Mucosa of descending colon (tissue), 3 donors: ENCODE measurements at places on chromosomes 1 and 21. TPM values are rescaled to one million over a fixed set of nuclear protein-coding genes. Genes with fewer than 3 reads are reported as not detected.

- no peak for DNase-seq
Measured at GRCh38 chr21:15370462-15370975, 305.7 kb upstream of the NRIP1 start.

The KISS1 gene
- 1.3 TPM for total RNA-seq

DNA sequence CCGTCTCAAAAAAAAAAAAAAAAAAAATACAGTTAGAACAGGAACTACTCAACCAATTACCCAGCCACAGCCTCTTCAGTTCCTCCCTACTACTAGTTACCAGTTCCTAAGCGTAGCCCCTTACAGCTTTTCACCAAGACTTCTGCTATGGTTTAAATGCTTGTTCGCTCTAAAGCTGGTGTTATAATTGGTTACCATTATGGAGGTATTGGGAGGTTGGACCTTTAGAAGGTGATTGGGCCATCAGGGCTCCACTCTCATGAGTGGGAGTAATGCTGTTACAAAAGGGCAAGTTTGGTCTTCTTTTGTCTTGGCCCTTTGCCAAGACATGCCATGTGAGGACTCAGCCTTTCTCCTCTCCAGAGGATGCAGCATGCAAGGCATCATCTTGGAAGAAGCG is 3.0 kb upstream of the SMPDL3B start:
- no peak for DNase-seq

The POMGNT1 gene
- 23.8 TPM for total RNA-seq

DNA sequence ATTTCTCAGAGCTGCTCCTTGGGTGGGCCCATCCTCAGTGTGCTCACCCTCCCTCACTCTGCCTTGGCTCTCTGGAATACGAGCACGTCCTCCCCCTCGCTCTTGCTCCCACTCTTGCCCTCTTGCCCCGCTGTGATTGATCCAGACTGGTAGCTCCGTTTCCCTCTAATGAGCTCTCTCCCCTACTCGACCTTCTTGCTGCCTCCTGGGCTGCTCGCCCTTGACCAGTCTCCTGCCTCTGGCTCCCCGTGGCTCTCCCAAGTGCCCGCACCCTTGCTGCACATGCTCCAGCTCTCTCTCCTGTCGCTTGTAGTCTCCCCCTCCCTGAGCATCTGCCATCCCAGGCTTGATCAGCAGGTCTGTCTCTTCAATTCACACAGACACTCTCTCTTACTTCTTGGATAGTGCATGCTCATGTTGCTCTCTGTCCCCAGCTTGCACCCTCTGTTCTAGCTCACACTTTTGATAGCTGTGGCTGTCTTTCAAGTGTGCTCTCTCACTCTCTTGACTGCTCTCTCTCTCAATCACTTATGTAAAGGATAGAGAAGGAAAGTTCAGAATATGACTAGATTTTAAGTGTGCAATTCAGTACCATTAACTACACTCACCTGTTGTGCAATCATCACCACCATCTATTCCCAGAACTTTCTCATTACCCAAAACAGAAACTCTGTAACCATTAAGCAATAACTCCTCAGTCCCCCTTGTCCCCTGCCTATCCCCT is 51.1 kb downstream of the PHC2 start:
- no peak for DNase-seq

DNA sequence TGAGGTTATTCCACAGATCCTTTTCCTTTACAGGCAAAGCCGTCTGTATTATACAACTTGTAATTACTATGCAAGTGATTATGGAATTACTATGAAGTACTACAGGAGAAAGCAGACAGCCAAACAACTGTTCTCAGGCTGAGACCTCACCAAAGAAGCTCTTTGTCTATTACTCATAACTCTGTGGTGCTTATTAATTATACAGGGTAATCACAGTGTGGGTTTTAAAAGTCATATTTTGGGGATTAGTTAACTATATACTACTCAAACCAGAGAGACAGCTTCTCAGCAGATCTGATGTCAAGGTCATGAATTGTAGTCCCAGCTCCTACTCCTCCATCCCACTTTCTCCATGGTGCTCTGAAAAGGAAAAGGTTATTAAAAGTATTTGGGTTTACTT is 49.6 kb downstream of the CTTNBP2NL start:
- no peak for DNase-seq

- DNase-seq = no peak
Measured at GRCh38 chr1:183230413-183230812, 44.3 kb downstream of the LAMC2 start.

The ATXN7L2 gene
- 4.4 TPM for total RNA-seq

DNA sequence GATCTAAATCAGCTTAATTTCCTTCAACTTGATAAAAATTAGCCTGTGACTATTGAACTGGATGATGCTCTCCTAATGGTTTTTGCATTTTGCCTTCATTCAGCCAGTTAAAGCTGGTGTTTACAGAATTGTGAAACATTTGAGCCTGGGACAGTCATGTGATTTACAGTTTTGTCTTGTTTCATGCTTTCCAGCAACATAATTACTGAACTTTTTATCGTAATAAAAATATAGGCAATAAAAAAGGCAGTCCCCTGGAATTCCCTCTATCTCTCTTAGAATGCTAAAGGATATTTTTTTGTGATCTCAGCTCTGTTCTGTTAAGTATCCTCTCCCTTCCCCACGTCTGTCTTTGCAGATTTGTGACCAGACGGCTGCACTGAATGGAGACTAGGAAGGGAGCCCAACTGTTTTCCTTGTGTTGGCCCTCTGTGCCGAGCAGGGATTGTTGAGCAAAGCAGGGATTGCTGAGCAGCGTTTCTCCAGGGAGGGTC is 70.3 kb upstream of the RGL1 start:
- peak; percentile 19 for DNase-seq

- DNase-seq = no peak
Measured at GRCh38 chr21:28485301-28486022, 507.2 kb downstream of the LTN1 start.

- no peak for DNase-seq
Measured at GRCh38 chr1:239896569-239896968, 195.1 kb upstream of the FMN2 start.

DNA sequence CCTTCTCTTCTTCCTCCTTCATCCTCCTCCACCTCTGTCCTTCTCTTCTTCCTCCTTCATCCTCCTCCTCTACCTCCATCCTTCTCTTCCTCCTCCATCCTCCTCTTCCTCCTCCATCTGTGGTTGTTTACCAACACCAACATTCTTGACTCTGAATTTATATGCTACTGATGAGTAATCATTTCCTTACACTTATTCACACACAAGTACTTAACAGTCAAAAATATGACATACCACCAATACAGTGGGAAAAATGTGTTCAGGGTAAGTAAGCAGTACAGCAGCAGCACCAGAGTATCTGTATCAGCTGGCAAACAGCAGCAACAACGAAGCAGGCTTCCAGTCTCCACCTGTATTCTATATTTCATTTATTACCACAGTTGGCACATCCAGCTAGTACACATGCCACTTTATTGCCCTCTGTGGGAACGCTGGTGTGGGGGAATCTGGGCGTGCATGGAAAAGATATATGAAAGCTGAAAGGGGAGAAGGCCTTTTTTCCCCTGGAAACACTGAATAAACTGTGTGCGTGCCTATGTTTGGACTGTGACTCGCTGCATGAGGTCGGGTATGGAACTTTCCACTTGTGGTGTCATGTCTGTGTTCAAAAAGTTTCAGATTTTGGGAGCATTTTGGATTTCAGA is 16.0 kb downstream of the ADSS2 start:
- no peak for DNase-seq

DNA sequence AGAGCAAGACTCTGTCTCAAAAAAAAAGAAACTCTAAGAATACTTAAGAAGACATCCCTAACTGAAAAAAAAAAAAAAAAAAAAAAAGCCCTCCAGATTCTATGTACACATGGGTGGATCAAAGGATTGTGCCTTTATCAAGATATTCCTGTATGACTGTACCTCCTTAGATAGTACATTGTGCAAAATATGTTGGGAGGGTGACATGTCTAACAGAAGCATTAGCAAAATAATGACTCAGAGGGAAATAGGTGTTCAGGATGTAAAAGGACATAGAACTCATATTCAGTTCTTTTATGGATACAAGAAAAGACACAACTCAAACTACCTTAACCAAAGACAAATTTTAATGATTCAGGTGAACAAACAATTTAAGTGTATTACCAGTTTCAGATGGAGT is 269.8 kb upstream of the KAZN start:
- no peak for DNase-seq

GRCh38 chr1:109527098-109527811 is 12.4 kb upstream of the GPR61 start:
- no peak for DNase-seq

- DNase-seq = no peak
Measured at GRCh38 chr1:163361123-163361934, 39.6 kb downstream of the NUF2 start.

GRCh38 chr1:5254131-5254725 is 599.8 kb downstream of the AJAP1 start:
- DNase-seq = no peak

GRCh38 chr1:87058343-87058649 is 143.9 kb downstream of the HS2ST1 start:
- DNase-seq = no peak

DNA sequence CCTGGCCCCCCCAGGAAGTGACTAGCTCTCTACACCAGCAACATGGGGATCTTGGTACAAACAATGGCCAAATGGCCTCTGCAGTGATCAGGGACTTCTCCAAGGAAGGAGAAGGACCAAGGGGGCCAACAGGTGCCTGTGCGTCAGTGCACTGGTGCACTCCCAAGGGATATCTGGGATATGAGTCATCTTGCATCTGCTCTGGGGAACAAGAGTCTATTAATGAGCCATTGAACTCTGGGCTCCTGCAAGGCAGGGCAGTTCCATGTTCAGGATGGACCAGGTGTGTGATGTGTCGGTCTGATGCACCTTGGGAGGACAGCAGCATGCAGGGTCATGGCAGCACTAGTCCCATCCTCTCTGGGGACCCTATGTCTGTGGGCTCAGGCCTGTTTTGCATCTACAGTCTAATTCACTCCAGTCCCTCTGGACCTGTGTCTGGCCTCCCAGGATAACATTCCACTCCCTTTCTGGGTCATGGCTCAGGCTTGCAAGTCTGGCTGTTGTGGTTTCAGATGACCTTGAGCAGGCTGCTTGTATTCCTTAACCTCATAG is 125.3 kb downstream of the TRABD2B start:
- no peak for DNase-seq

The HENMT1 gene
- total RNA-seq = 8.9 TPM

DNA sequence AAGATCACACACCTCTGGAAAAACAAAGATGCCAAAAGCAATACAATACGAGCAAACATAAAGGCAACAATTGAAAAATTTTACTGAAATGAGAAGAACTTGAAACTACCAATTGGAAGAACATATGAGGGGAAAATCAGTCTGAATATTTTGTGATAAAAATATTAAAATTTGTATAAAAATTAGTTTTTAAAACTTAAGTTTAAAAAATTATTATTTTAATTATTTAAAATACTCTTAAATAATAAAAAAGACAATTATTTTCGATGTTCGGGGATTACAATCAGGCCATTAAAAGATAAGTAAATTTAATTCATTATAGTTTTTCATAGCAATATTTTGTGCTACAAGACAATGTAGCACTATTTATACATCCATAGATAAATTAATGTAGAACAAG is 1239.3 kb downstream of the AMY1C start:
- DNase-seq = no peak

DNA sequence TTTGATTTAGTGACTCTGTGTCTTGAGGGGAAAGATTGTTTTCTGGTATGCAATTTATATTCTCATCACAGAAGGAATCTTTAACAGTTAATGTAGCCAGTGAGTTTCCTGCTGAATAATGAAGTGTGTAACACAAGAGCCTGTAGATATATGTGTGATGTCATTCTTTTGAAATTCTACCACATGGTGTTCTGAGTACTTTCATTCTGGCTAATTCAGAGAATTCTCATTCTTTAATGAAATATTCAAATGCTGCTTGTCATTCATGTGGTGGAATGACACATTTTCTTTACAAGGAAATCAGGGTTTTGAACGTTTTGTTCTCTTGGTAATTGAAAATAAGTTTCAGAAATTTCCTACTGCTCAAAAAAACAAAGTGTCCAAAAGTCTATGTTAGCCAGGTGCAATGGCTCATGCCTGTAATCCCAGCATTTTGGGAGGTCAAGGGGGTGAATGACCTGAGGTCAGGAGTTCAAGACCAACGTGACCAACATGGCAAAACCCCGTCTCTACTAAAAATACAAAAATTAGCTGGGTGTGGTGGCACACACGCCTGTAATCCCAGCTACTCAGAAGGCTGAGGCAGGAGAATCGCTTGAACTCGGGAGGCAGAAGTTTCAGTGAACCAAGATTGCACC is 79.6 kb downstream of the MAP3K21 start:
- no peak for DNase-seq

- DNase-seq = no peak
Measured at GRCh38 chr1:174239541-174239940, 80.2 kb downstream of the RABGAP1L start.

DNA sequence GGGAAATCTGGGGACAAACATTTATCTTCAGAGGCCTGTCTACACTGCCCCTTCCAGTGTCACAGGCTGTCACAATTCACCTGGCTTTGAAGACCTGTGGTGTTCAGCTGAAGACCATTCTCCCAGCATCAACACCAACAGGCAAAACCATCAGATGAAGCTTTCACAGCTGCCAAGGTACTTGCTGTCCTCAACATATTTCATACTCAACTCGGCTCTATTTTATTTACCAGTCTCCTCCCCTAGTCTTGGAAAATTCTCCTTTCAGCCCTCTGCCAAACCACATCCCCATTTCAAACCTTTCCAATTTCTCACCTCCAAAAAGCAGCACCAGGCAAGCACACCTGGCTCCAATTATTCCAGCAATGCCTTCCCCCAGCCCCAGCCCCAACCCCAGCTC is 108.8 kb downstream of the TGFBR3 start:
- DNase-seq = no peak

GRCh38 chr1:153795934-153796785 is 21.0 kb downstream of the SLC27A3 start:
- DNase-seq = no peak

DNA sequence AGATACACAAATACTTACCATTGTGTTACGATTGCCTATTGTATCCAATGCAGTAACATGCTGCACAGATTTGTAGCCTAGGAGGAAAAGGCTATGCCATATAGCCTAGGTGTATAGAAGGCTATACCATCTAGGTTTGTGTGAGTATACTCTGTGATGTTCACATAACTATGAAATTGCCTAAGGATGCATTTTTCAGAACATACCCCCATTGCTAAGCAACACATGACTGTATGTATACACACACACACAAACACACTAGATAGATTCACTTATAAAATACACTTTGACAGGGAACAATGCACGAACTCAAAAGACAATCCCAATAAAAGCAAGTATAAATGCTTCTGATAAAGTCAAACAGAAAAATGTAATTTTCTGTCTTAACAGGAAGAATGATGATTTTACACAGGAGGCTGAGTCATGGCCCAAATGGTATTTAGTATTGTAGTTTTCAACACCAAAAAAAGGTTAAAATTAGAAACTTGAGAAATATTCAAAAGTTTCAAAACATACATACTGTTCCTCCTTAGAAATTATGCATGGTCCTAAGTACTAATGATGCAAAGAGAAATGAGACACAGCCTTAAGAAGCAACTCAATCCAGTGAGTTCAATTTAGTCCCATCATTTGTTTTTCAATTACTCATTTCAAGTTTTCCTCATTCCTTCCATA is 12.2 kb downstream of the FH start:
- DNase-seq = no peak

The EDN2 gene
- 5.8 TPM for total RNA-seq

- no peak for DNase-seq
Measured at GRCh38 chr1:165949335-165950130, 122.1 kb downstream of the UCK2 start.
